Stimulated activated CD4-positive, alpha-beta T cell treated with anti-CD3 and anti-CD28 coated beads, Interleukin-4, amount 100 ng/mL, for 48 hours (primary cell): ENCODE measurements at places on chromosomes 5 and 9.

DNA sequence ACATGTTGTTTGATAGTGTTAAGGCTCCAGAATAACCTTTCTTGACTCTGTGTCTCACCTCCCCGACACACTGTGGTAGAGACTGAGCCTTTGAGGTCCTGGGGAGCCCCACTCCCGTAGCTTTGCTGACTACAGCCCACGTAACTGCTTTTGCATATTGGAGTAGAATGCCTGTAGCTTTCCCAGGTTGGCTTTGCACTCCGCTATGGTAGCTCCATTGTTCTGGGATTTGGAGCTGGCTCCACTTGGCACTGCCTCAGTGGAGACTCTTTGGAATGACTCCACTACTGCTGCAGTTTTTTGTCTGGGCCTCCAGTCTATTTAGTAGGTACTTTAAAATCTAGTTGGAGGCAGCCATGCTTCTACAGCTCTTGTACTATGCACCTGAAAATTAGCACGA lies 56.2 kb upstream of the ANXA1 start:
- DNase-seq, result no peak

- no peak for DNase-seq
Measured at GRCh38 chr5:125492977-125493376, 746.5 kb upstream of the ZNF608 start.

DNA sequence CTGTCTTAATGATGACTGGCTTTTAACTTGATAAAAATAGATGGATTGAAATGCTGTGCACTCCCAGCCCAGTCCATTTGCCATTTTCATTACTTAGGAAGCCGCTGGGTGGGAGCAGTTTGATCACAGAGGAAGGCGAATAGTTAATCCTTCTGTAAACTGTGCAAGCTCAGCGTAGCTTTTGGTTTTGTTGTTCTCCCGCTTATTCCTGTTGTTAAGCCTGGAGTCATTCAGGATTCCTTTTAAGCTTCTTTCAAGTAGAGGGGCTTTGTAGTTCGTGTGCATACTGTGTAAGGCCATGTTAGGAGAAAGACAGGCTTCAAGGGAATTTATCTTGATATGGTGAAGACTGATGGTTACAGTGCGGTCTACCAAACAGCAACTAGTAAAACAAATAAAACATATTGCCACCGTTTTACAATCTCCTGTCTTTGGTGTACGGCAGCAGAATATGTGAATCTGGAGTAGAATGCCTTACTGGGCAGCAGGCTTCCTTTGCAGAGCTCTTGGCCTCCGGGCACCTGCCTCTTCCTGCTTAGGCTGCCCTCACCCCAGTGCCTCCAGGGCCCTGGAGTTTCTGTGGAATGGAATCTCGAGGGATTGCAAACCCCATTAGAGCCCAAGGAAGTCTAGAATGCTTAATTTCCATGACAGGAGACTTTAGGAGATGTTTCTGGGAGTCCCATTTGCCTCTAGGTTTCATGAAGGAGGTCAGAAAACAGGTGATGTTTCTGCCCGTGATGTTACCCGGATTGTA lies 141.4 kb downstream of the TRIO start:
- DNase-seq, result no peak

GRCh38 chr5:122439645-122440044 lies 127.6 kb downstream of the SNCAIP start:
- DNase-seq, result no peak

DNA sequence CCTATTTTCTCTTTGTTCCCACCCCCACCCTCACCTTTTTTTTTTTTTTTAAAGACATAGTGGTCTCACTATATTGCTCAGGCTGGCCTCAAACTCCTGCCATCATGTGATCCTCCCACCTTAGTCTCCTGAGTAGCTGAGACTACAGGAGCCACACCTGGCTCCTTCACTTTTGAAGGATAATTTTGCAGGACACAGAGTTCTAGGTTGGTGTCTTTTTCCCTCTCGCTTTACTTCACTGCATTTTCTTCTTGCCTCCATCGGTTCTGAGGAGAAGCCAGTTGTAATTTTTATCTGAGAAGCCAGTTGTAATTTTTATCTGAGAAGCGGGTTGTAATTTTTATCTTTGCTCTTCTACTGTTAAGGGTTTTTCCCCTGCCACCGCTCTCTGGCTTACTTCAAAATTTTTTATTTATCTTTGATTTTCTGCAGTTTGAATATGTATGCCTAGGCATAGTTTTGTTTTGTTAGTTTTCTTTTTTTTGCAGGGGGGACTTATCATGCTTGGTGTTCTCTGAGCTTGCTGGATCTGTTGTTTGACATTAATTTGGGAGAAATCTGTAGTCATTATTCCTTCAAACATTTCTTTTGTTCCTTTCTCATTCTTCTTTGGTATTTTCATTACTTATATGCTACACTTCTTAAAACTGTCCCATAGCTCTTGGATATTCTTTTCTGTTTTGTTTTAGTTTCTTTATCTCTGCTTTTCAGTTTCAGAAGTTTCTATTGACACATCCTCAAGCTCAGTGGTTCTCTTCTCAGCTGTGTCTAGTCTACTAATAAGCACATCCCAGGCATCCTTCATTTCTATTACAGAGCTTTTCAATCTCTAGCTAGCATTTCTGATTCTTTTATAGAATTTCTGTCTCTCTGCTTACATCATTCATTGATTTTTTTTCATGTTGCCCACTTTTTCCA lies 148.2 kb upstream of the CHD1 start:
- DNase-seq, result no peak

GRCh38 chr9:113674436-113674835 lies 201.7 kb upstream of the ZNF618 start:
- DNase-seq, result no peak

DNA sequence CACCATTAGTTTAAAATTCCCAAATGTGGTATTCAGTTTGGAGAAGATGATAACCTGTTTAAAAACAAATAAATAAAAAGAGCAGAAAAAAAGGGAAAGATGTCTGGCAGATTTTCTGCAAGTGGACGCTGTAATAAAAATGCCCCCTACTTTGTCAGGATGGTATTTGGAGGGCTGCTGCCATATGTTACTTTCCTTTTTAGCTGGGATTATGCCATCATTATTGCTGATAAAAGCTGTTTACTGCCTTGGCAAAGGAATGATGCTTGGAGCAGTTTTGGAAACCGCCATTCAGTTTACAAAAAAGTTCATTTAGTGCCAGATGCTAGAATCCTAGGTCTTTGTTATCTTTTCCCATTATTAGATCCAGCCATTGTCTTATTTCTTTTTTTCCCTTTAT lies 104.8 kb downstream of the PBX3 start:
- no peak for DNase-seq

GRCh38 chr5:107457881-107458280 lies 212.9 kb downstream of the EFNA5 start:
- no peak for DNase-seq

DNA sequence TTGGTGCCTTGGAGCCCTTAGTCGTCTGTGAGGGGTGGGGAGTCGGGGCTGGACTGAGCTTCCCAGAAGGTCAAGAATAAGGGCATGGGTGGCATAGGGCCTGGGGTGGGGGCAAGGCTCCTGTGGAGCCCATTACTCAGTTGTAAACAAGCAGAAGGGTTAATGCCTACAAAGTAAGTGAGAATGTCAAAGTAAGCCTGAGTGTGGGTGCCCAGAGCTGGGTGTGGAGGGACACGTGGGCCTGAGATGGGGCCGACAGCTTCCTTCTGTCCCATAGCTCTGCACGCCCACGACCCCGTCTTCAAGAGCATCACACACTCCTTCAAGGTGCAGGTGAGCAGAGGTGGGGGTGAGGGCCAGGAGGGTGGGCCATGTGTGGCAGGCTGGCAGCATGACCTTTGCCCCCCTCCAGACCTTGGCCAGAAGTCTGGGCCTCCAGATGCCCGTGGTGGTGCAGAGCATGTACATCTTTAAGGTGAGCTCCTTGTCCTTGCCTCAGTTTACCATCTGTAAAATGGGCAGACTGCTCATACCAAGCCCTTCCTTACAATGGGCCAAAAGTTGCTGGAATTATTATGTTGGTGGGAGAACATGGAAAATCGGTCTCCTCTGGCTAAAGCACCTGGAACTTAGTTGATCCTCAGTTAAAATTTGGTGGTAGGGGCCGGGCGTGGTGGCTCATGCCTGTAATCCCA lies 11.1 kb downstream of the DOLK start:
- no peak for DNase-seq

GRCh38 chr9:18739641-18740318 lies 265.8 kb downstream of the ADAMTSL1 start:
- no peak for DNase-seq

DNA sequence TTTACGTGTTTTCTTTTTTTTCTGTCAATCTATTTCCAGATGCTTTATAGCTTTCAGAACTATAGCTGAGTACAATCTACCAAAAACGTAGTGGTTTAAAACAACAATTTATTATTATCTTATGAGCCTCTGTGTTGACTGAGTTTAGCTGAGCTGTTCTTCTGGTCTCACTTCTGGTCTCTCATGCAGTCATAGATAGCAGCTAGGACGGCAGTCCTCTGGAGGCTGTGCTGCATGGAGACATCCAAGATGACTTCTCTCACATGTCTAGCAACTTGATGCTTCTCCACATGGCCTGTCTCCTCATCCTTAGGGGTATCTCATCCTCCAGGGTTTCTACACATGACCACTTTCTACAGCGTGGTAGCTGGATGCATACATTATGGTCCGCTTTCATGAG lies 22.0 kb upstream of the RAD23B start:
- DNase-seq, result no peak

DNA sequence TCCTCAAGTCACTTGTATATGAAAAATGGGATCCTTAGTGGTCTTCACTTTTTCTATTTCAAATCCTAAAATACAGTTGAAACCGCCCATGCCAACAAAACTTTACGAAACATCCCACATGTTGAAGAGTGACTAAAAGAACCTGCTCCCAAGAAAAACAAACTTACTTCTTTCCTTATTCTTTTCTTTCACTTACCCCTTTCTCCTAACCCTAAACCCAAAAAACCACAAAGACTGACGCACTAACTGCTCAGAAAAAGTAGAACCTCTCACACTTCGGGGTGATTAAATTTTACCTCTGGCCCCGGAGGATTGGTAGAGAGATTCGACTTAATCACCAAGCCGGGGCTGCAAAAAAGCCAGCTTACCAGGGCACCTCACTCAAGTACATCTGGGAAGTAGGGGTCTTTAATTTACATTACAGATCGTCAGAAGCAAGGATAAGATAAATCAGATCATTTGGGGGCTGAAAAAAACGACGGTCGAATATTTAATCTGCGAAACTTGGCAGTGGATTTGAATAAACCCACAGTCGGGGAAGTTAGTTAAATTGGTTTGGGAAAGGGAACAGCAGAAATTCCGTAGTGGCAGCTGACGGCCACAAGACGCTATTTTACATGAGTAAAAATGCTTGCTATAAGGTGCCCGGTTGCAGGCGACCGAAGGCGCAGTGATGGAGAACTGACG lies 1.3 kb downstream of the CDO1 start:
- DNase-seq, result no peak

DNA sequence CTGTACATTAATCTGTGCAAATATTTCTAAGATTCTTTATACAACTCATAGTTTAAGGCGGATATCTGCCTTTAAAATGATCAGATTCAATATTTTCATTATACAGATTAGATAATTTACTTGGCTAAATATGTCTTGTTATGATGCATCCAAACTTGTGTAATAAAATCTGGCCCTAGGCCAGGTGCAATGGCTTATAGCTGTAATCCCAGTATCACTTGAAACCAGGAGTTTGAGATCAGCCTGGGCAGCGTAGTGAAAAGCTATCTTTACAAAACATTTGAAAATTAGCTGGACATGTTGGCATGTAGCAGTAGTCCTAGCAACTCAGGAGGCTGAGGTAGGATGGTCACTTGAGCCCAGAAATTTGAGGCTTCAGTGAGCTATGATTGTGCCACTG lies 2002.2 kb upstream of the ACO1 start:
- DNase-seq, result no peak

- DNase-seq, result no peak
Measured at GRCh38 chr5:100706776-100707175, 171.6 kb downstream of the FAM174A start.

GRCh38 chr9:115495836-115496235 lies 377.9 kb upstream of the TNC start:
- DNase-seq, result no peak

GRCh38 chr5:2220741-2221140 lies 338.0 kb upstream of the IRX4 start:
- DNase-seq, result no peak

DNA sequence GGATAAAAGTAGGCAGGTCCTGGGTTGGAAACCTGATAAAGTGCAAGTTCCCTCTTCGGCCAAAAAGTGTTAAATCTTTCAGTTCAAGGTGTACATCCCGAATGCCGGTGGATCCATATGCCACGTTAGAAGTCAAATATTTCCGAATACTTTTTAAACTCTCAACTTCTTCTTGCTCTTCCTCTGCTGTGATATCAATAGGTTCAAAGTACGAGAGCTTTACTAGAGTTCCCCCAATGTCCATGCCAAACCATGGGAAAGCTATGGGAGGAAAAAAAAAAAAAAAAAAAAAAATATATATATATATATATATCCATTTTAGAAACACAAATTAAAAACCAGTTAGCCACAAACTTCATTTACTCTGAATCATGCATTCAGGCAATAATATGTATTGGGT lies 10.4 kb downstream of the PANK3 start:
- DNase-seq, result no peak

- DNase-seq, result no peak
Measured at GRCh38 chr5:135157421-135158313, 123.6 kb upstream of the PITX1 start.

- DNase-seq, result no peak
Measured at GRCh38 chr9:75111019-75111622, 22.8 kb downstream of the OSTF1 start.

GRCh38 chr9:89405826-89406225 lies 87.5 kb downstream of the SECISBP2 start:
- no peak for DNase-seq

GRCh38 chr5:33816791-33817190 lies 75.0 kb downstream of the ADAMTS12 start:
- DNase-seq, result no peak

- no peak for DNase-seq
Measured at GRCh38 chr5:91535499-91535898, 152.4 kb upstream of the ARRDC3 start.

GRCh38 chr5:106757672-106758071 lies 913.1 kb downstream of the EFNA5 start:
- DNase-seq, result no peak

- no peak for DNase-seq
Measured at GRCh38 chr9:7921545-7922197, 122.1 kb upstream of the DMAC1 start.

- DNase-seq, result no peak
Measured at GRCh38 chr9:1221298-1221697, 171.1 kb downstream of the DMRT2 start.

GRCh38 chr9:113381909-113382411 lies 5.2 kb upstream of the HDHD3 start:
- DNase-seq, result no peak
